ENCODE measurements at places on chromosomes 3 and 15. TPM values are rescaled to one million over a fixed set of nuclear protein-coding genes. Genes with fewer than 3 reads are reported as not detected.

The CCR4 gene
- total RNA-seq, result 18.8 TPM

The APBA2 gene
- 32.0 TPM for total RNA-seq

The CHL1 gene
- not detected for total RNA-seq

The PPM1L gene
- 2.6 TPM for total RNA-seq

DNA sequence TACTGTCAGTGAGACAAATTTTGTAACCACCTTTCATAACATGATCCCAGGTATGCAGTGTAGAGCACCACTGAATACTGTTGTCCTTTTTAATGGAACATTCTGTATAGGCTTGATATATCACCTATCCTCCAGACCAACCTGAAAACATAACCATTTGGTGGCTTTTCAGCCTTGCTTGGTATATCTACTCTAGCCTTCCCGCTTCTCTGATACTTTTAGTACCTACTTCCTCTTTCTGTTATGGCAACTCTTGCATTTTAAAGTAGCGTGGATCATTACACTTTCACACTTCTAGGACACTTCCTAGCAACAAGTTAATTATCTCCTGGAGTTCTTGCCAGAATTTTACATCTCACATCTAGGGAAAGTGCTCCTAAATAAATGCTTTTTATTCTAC, 226.6 kb upstream of the ROBO1 start:
- DNase-seq, result no peak

GRCh38 chr3:140430494-140430893, 247.4 kb upstream of the TRIM42 start:
- no peak for DNase-seq

DNA sequence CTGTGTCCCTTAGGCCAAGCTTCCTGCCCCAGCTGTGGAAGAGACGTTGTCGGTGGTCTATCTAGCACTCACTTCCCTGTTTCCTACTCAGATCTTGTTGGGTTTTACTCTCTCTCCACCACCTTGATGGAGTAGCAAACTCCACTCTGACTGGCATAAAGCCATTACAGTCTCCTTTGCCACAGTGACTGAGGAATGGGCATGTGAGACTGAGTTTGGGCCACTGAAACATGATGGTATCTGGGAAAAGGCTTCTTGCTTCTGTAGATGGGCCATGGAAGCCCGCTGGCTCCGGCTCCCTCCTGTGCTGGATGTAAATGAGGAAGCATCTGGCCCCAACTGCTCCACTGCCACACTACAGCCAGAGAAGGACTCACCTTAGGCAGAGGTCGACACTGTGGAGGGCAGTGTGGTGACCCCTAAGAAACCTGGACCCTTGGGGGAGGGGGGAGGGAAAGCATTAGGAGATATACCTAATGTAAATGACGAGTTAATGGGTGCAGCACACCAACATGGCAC, 9.4 kb upstream of the CAMK1 start:
- peak; percentile 30 for DNase-seq

- DNase-seq, result no peak
These were observed 38.4 kb downstream of the ITPR1 start for GRCh38 chr3:4531478-4532025.

- DNase-seq, result no peak
These were observed 46.2 kb upstream of the FOXP1 start for GRCh38 chr3:71629711-71630110.

- no peak for DNase-seq
These were observed 55.4 kb downstream of the LRCH3 start for GRCh38 chr3:197846491-197846890.

GRCh38 chr3:120306519-120307455, 21.8 kb upstream of the GPR156 start:
- DNase-seq, result no peak

Measured in activated CD8-positive, alpha-beta T cell treated with anti-CD3 and anti-CD28 coated beads for 36 hours (primary cell).